ENCODE measurements at places on chromosomes 7 and 10.

GRCh38 chr10:70137135-70137534, 4.5 kb upstream of the AIFM2 start:
- DNase-seq: no peak

DNA sequence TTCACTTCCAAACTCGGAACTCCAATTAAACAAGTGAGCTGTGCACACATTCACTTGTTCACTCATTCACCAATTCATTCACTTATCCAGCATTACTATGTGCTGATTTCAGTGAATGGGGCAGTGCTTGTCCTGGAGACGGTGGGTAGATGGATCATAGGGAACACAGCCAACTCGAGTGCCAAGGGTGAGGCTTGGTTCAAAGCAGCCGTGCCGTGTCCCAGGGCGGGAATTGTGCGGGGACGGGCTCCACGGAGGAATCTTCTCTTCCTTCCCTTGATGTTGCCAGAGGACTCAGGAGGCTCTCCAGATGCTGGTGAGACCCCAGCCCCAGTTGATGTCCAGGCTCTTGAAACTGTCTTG, 2.9 kb downstream of the SH2D4B start:
- no peak for DNase-seq

GRCh38 chr7:158863611-158864506, 7.5 kb downstream of the DYNC2I1 start:
- peak; percentile 32 for DNase-seq

- no peak for DNase-seq
Measured at GRCh38 chr7:34982371-34983019, 54.8 kb downstream of the DPY19L1 start.

DNA sequence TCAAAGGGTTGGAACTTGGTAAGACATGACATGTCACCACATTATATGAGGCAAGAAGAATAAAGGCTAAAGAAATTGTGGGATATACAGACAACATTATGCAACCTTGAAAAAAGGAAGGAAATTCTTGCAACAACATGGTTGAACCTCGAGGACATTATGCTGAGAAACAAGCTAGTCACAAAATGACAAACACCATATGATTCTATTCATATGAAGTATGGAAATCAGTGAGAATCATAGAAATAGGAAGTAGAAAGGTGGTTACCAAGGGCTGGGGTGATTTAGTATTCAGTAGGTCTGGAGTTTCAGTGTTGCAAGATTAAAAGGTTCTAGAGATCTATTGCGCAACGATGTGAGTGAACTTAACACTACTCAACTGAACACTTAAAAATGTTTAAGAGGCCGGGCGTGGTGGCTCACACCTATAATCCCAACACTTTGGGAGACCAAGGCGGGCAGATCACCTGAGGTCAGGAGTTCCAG, 126.9 kb upstream of the TBX20 start:
- DNase-seq: peak; percentile 4

- DNase-seq: no peak
Measured at GRCh38 chr10:126027692-126028091, 131.3 kb downstream of the FANK1 start.

DNA sequence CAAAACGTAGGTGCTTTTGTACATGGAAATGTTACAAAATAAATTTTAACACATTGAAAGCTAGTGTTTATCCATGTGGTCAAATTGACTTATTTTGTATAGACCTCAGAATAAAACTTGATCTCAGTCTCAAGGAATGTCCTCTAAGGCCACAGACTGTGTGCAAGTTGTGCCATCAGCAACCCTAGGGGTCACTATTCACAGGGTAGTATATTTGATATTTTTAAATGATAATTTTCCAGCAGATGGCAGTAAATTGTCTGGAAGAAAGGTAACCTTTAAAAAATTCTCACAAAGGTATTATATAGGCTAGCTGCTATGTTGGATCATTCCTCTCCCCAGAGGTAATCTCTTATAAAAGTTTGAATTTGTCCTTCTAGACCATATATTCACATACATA, 12.9 kb upstream of the SNX10 start:
- peak; percentile 49 for DNase-seq

GRCh38 chr7:22356010-22356691, 803 bp downstream of the RAPGEF5 start:
- DNase-seq: no peak

DNA sequence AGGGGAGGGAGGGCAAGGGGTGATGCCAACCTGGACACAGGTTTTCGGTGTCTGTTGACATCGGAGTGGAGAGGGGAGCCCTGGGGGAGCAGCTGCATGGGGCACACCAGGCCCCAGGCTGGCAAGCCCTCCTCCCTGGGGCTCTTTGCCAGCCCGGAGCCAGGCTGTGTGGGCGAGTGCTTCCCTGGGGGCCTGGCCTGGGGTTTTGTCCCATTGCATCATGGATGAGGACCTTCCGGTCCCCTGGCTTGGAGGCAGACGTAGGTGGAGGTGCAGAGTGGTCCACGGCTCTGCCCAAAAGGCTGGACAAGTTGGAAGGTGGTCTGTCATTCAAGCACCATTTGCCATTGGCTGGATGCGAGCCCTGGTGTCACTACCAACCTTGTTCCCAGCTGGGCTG, 34.8 kb downstream of the ZMIZ1 start:
- no peak for DNase-seq

- DNase-seq: peak; percentile 29
Measured at GRCh38 chr7:101410743-101411507, 48.2 kb downstream of the COL26A1 start.

DNA sequence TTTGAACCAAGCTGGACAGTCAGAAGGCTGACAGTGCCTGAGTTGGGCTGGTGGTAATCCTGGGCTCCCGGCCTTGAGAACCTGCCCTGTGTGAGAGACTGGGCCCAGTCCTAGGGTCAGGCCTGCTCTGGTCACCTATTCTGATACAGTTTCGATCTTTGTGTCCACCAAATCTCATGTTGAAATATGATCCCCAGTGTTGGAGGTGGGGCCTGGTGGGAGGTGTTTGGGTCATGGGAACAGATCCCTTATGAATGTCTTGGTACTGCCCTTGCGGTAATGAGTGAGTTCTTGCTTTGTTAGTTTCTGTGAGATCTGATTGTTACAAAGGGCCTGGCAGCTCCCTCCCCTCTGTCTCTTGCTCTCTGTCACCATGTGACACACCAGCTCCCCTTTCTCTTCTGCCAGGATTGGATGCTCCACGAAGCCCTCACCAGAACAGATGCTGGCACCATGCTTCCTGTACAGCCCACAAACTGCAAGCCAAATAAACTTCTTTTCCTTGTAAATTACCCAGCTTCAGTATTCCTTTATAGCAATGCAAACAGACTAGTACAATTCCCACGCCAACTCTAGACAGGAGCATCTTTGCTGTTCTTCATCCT, 111.8 kb upstream of the ZNF438 start:
- no peak for DNase-seq

GRCh38 chr10:47334466-47335295, 12.4 kb downstream of the GDF2 start:
- no peak for DNase-seq

- no peak for DNase-seq
Measured at GRCh38 chr7:121909716-121910345, 36.9 kb downstream of the PTPRZ1 start.

DNA sequence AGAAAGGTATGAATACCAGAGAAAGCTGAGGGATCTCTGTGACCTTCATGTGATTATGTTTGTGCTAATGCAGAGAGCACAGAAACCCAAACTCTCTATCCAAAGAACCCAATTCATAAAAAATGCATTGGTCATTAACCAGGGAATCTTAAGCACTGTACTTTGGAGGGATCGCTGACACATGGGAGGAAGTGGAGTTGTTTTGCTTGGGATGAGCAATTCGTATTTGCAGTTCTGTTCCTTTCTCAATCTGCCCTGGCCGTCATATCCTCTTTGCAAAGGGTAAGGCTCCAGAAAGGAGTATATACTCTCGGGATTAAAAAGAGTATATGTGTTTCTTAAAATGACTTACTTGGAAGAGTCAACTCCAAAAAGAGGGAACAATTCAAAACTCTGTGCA, 221.3 kb downstream of the POU6F2 start:
- no peak for DNase-seq

DNA sequence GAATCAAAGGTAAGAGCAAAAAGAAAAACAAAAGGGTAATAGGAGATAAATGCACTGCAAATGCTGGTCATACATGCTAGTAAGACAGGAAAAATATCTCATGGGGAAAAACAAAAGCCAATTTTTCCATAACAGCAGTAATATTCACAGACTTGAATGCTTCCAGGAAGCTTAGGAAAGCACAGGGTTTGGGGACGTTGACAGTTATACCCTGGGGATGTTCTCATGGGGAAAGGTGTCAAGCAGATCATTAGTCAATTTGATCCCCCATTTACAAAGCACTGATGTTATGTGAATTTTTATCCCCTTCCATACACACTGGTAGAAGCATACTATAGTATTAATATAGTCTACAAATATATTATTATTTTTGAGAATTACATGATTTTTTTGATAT, 232.7 kb downstream of the SORCS1 start:
- no peak for DNase-seq

DNA sequence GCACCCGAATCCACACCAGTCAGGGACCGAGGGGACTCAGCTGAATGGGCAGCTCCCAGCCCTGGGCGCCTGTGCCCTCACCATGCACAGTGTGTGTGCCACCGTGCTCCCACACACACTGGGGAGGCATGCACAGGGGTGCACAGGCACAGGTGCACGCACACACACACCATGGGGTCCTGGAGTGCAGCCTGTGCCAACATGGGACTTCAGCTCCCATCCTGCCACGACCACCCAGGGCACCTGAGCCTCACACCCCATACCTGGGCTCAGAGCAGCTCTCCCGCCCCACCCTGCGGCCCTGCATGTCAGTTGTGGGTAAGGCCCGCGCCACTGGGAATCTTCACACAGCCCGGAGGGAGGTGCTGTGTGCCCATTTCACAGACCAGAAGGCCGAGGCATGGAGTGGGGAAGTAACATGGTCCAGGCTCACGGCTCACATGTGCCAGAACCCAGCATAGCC, 8.0 kb downstream of the ELFN1 start:
- no peak for DNase-seq

- no peak for DNase-seq
Measured at GRCh38 chr10:61632057-61632670, 30.6 kb upstream of the CABCOCO1 start.

DNA sequence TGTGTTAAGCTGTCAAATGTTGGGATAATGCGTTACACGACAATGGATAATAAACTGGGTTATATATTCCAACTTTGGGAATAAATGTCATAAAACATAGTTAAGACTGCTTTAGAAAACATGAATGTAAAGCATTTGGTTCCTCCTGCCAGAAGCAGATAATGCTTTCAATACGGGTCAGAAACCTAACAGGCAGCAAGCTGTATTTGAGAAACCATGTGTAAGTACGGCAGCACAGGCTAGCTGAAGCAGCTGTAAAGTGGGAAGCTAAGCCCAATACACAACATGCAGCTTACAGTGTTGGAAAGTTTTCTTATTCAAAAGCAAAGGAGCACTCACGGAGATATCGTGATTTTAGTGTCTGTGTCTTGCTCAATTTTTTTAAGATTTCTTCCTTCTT, 46.5 kb downstream of the MALSU1 start:
- no peak for DNase-seq

DNA sequence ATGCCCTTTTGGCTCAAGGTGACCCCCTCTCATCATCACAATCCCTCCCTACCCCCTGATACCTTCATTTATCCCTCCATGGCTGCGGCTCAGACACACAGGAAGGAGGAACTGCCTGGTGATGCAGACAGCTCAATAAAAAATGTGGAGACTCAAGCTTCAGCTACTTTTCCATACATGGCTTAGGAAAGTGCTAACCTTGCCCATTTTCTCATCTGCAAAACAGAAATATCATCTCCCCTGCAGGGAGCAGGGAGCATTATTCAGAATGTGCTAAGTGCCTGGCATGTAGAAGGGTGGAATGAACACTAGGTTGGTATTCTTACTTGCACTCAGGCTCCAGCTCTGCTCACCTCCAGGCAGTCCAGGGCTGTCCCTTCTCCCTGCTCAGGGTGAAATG, 23.8 kb downstream of the CXCL12 start:
- DNase-seq: no peak

GRCh38 chr7:132614428-132615318, 38.4 kb upstream of the PLXNA4 start:
- no peak for DNase-seq

- no peak for DNase-seq
Measured at GRCh38 chr10:121526135-121526790, 72.0 kb downstream of the FGFR2 start.

DNA sequence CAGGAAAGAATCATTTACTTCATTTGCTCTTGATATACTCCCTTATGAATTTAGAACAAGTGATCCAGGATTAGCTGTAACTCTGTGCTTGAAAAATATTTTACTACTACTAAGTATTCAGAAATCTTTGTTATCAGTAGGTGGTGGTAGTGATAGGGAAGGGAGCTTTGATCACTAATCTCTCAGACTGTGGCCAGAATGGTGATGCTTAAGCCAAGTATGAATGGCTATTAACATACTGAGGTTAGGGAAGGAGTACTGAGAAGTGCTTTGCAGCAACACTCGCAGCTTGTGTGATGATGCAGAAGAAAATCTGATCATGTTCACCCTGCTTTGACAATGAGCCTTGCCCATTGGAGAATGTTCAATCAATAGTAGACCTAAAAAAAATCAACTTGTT, 29.3 kb downstream of the AP3M1 start:
- DNase-seq: no peak

DNA sequence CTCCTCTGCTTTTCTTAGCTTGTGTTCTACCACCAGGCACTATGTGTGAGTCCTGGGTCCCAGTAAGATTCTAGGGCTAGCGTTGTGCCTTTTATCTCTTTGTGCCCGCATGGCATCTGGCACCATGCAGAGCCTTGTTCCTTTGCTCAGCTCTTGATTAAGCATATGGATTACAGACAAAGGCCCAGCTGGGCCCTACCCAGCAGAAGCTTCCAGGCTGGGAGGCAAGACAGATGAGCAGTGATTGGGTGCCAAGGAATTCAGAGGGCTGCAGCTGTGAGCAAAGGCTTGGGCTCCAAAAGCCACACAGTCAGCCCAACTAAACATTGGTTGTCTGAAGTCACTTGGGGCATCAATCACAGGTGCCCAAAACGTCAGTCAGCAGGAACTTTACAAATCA, 2.0 kb downstream of the ACSM6 start:
- no peak for DNase-seq

- no peak for DNase-seq
Measured at GRCh38 chr10:90930971-90931871, 10.3 kb upstream of the ANKRD1 start.

GRCh38 chr7:96167424-96167823, 154.5 kb downstream of the SLC25A13 start:
- no peak for DNase-seq

GRCh38 chr10:3159152-3159551, 13.4 kb downstream of the PITRM1 start:
- DNase-seq: no peak

- DNase-seq: no peak
Measured at GRCh38 chr10:47159361-47160260, 140.4 kb upstream of the GDF10 start.

- DNase-seq: no peak
Measured at GRCh38 chr10:19816411-19817230, at the start of gene PLXDC2. PLXDC2 (plus strand) TSS chr10:19816432.

GRCh38 chr7:12572941-12573575, 2.5 kb downstream of the SCIN start:
- no peak for DNase-seq

- no peak for DNase-seq
Measured at GRCh38 chr7:146961617-146962016, 845.0 kb downstream of the CNTNAP2 start.

GRCh38 chr7:53485354-53485753, 449.9 kb downstream of the POM121L12 start:
- DNase-seq: no peak

GRCh38 chr10:16436758-16437539, at the start of gene PTER:
PTER (plus strand) TSS chr10:16437010; CDS start chr10:16484385, 47,375 bp downstream.
- DNase-seq: peak; percentile 97

- DNase-seq: no peak
Measured at GRCh38 chr7:141355032-141355431, 196.2 kb upstream of the AGK start.

All from CD4-positive, alpha-beta T cell treated with Interleukin-21 for 1 hour (primary cell).